ENCODE measurements at places on chromosomes 12 and 14. TPM values are rescaled to one million over a fixed set of nuclear protein-coding genes. Genes with fewer than 3 reads are reported as not detected.
A peak's percentile ranks its signal among the peaks of the same experiment; 100 is the strongest.

The CLEC6A gene
- not detected for total RNA-seq

The SOAT2 gene
- not detected for total RNA-seq

GRCh38 chr12:124026755-124027745 lies 54.0 kb downstream of the ZNF664 start:
- DNase-seq, result no peak

DNA sequence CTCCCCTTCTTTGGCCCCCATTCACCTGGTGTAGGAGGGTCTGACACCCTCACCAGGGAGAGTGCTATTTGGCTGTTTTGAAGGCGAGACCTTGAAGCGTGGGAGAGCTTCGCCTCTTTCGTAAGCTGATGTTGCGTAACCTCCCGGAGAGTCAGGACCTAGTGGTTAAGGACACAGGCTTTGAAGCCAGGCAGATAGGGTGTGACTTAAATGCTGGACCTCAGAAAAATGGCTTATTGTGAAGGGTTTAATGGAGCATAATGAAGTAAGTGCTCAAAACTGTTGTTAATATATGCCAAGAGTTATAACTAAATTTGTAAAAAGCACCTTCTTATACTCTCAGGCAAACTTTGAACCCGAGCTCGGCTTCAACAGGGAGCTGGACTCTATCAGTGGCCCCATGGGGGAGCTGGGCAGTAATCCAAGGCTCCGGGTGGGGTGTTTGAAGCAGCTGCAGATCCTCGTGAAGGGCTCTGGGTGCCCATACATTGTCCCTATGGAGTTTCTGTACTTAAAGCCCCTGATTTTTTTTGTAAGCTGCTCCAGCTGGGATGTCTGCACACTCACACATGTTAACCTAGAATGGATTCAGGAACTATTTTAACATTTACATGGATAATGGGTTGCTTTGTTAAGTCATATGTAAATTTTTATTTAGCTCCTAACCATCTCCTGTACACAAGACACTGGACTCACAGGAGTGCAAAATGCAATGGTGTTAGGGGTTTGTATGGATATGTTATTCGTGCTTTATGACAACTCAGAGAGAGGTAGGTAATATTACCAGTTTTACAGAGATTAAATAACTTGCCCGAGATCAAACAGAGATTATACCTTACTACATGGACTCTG lies 26.0 kb downstream of the PPFIBP1 start:
- peak; percentile 10 for DNase-seq

DNA sequence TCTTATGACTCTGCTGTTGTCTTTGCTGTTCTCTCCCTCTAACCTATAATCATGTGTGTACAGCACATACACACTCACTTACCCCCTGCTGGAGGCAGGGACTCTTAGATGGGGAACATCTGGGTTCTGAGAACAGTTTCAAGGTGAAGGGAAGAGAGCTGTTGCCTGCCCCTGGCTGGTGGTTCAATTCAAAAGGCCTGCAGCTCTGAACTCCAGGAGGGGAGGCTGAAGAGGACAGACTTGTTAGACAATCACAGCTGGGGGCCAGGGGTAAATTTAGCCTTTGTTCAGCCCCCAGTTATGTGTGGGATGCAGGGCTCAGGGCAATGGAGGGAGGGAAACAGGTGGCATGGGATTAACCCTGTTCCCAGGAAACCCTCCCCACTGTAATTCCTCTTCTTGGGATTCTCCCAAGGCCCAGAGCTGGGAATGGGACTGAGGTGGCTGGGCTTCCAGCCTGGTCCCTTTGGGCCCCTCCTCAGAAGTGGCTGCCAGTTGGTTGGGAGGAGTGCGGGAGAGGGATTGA lies 1.9 kb downstream of the MYL6B start:
- DNase-seq, result no peak

- no peak for DNase-seq
These were observed 213.7 kb downstream of the CCDC59 start for GRCh38 chr12:82144505-82144904.

DNA sequence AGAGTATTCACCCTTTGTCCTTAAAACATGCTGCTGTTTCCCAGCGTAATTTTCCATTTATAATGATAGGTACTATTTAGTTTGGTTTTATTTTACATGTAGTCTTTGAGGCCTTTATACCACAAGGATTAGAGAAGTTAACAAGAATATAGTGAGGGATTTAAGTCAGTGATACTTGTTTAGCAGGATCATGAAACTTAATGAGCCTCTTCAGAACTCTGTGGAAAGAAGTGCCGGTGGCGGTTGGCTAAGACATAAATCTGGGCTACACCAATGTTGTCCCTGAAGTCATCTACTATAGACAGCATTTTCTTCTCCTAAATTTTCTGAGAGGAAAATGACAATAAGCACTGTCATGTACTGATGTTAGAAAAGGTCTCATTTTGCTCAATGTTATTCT lies 1226.0 kb upstream of the SEL1L start:
- DNase-seq, result no peak

DNA sequence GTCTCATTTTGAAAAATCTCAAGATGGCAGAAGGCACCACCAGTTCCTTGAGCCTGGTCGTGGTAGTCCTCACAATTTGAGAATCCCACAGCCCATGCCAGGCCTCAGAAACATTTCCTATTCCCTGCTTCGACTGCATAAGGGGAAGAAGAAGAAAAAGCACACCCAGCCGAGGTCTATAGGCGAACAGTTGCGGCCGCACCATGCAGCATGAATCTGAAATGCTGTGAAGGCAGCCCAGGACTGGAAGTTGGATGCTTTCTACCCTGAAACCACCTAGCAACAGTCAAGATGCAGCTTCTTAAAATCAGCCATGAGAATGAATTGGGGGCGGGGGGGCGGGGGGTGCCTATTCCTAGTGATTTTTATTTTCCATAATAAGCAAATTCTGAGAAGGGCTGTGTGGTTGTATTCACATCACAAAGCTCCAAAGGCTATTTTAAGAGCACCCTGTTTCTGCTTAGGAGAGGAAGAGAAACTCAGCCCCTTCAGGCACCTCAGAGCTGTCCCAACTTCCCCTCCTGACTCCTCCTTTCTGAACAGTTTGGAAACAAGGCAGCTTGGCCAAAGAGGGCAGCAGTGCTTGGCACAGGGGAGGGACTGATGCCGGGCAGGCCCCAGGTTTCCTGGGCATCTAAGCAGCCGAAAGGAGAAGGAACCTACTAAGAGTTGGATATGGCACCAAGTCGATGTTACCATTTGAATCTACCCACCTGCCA lies 172.5 kb upstream of the FOXN3 start:
- DNase-seq, result no peak

- DNase-seq, result peak; percentile 51
These were observed 32.2 kb downstream of the SUSD6 start for GRCh38 chr14:69643430-69644200.

- DNase-seq, result no peak
These were observed 17.1 kb downstream of the POU6F1 start for GRCh38 chr12:51200806-51201205.

All from spinal cord (tissue), 10 donors.